ENCODE measurements at places on chromosomes 1 and 21.

GRCh38 chr1:73800376-73800775, 397.6 kb downstream of the LRRIQ3 start:
- no peak for DNase-seq

GRCh38 chr1:45254490-45254889, 48.1 kb upstream of the ZSWIM5 start:
- DNase-seq = no peak

- no peak for DNase-seq
Observed at GRCh38 chr1:17559615-17560419, 20.3 kb downstream of the ARHGEF10L start.

DNA sequence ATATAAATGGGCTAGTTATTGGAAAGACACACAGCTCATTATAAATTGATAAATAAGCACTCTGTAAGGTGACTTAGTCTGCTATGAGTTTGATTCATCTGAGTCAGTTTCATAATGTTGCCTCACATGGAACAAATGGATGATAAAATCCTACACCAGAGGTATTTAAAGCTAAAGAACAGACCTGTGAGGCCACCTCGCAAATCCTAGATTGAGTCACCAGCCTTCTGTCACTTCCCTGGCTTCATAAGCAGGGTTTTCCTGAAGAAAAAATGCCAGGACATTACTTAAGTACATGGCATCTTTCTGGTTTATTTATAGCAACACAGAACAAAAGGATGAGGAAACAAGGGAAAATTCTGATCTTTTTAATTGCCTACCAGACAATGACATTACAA, 18.4 kb downstream of the CD2 start:
- DNase-seq = no peak

DNA sequence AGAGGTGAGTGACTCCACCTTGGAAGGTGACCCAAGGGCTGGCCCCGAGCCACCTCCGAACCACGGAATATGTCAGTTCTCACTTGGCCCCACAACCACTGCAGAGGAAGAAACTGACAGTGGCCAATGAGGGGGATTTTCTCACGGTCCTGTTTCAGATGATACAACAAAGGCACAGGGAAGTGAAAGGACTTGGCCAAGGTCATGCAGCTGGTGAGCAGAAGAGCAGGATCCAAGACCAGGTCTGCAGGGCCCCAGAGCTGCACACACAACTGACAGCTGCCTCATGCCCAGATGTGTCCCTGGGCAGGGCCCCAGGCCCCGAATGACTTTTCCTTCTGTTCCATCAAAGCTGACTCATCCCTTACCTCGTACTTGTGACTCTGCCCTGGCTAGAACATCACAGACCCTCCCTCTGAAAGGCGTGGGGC, 25.8 kb upstream of the EVA1B start:
- DNase-seq = no peak

DNA sequence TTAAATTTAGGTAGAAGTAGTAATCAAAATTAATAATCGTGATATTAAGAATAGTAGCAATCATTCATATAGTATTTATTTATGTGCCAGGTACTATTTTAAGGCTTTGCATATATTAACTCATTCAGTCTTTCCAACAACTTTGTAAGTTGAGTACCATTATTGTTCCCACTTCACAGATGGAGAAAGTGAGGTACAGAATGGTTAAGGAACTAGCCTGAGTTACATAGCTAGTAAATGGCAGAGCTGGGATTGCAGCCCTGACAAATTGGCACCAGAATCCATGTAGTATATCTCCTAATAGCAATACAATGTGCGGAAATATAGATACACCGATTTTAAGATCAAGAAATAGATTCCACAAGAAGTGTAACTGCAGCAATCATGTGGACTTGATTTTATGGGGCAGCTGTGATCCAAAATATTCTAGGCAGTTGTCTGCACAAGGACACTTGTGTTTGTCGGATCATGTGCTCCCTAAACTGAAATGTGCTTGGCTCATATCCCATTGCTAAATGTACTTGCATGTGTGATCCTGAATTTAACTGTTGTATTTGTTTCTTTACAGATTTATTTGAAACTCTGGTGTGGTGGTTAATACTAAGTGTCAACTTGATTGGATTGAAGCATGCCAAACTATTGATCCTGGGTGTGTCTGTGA, 5.8 kb upstream of the GTF2B start:
- no peak for DNase-seq

DNA sequence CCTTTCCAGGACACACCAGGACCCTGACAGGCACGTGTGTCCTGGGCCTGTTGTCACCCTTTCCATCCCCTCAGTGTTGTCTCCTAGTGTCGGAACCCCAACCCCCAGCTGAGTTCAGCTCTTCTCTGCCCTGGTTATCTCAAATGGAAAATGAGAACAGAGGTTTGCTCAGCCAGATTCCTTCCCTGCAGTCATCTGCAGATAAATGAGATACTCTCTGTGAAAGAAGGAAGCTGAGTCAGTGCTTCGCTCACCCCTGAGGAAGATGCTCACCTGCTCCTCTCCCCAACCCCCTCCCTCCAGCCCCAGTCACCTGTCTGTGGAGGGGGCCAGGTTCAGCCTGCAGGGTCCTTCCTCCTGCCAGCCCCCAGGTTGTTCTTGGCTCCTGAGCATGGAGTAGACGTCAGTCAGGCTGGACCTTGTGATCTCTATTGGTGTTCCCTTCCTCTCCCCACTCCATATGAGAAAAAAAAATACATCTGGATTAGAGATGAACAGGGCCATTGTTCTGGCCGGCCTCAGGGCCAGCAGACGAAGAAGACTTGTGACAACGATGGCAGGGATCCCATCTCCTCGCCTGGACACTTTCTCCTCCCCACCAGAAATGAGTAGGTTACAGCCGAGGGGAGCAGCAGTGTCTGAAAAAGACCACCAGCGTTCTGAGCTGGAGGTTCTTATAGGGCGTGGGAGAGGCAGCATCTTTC, 20.9 kb downstream of the PHGDH start:
- no peak for DNase-seq

DNA sequence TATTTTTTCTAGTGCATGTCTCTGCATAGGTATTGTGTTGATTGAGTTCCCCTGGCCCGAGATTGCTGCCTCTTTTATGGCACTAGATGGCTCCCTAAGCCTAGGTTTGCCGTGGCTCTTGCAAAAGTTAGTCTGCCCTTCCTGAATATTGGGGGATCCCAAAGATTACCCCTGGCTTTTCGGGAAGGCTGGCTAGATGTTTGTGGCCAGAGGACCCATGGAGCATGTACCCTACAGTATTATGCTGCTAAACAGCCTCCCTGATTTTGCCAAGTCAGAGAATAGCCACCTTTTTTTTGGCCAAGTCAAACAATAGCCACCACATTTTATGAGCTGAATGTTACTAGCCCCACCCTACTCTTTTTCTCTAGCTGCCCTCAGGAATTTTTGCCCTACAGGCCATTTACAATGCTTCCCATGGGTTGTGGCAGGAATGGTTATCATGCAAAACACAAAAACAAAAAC, 343.2 kb downstream of the OLFM3 start:
- no peak for DNase-seq

GRCh38 chr21:36966066-36966820, at the start of gene HLCS:
Gene HLCS, minus strand, starts transcription at chr21:36966669. Its CDS starts 31 bp downstream, at chr21:36966638.
- peak; percentile 72 for DNase-seq

DNA sequence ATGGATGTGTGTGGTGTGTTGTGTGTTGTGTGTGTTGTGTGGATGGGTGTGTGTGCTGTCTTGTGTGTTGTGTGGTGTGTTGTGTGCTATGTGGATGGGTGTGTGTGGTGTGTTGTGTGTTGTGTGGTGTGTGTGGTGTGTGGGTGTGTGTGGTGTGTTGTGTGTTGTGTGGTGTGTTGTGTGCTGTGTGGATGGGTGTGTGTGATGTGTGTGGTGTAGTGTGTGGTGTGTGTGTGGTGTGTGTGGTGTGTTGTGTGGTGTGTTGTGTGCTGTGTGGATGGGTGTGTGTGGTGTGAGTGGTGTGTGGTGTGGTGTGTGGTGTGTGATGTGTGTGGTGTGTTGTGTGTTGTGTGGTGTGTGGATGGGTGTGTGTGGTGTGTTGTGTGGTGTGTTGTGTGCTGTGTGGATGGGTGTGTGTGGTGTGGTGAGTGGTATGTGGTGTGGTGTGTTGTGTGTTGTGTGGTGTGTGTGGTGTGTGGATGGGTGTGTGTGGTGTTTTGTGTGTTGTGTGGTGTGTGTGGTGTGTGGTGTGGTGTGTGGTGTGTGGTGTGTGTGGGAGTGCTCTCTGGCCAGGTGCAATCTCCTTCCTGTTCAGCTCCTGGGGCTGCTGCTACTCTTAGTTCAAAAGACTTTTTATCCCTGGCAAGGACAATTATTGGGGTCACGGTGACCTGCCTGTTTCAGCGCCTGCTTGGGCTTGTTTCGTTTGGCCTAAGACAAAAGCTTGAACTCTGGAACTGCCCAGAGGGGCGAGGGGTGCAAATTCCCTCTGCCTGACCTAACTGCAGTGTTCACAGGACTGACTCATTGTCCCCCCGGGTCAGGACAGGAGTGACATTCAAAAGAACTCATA, 101.1 kb downstream of the UBIAD1 start:
- DNase-seq = no peak

- DNase-seq = peak; percentile 65
Observed at GRCh38 chr1:8858888-8859706, 19.4 kb downstream of the ENO1 start.

GRCh38 chr1:180482425-180483275, 19.7 kb downstream of the ACBD6 start:
- DNase-seq = no peak

GRCh38 chr1:95049935-95050334, 22.8 kb downstream of the ALG14 start:
- no peak for DNase-seq

- peak; percentile 46 for DNase-seq
Observed at GRCh38 chr1:204377800-204378668, 18.3 kb upstream of the PLEKHA6 start.

DNA sequence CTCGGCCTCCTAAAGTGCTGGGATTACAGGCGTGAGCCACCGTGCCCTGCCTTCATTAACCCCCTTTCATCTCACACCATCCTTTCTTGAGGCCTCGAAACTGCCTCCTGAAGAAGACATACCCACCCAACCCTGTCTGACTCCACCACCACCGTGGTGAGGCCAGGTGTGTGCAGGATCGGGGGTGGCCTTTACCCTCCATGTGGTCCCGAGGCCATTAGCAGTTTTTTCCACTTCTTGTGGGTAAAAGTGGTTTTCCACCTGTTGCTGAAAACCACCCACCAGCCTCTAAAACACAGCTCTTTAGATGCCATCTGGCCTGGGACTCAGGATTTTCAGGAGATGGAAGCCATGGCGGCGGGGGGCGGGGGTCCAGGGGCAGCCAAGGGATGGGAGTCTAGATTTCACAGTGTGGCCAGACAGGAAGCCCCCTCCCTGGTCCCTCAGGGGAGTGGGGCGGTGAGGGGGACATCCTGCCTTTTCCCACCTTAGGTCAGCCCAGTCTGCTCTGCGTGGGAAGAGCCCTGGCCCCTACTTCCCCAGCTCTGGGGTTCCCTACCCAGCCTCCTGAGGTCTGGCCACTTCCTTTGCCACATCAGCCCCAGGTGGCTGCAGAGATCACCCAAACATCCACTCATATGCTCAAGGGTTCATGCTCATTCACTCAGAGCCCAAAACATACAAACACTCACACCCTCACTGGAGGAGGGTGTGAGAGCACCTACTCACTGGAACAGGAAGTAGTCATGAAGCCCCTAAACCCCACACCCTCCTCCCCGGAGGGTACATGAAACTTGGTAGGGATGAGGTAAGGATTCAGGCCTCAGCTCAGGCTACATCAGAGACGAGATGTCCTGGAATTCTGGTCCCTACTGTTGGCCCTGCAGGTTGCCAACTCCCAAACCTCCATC, 2.3 kb downstream of the FGR start:
- DNase-seq = peak; percentile 74

GRCh38 chr1:25568090-25568833, 24.9 kb downstream of the LDLRAP1 start:
- no peak for DNase-seq

DNA sequence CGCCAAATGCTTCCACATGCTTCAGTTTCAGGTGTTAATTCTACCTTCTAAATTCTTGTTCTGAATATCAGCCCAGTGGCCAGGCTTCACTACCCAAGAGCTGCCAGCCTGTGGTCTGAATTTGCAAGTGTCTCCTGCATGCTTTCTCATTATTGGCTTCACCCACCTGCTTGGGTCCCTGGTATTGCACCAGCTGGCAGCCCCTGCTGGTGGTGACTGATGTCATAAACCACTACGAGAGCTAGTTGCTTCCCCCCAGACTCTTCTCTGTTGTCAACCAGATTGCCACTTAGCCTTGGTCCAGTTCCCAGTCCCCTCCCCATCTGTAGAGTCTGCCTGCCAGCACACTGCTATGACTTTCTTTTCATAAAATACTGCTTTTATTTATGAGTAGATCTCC, 197.7 kb upstream of the DUSP10 start:
- DNase-seq = no peak

- DNase-seq = no peak
Observed at GRCh38 chr21:8998946-8999681, 1522.3 kb upstream of the TPTE start.

DNA sequence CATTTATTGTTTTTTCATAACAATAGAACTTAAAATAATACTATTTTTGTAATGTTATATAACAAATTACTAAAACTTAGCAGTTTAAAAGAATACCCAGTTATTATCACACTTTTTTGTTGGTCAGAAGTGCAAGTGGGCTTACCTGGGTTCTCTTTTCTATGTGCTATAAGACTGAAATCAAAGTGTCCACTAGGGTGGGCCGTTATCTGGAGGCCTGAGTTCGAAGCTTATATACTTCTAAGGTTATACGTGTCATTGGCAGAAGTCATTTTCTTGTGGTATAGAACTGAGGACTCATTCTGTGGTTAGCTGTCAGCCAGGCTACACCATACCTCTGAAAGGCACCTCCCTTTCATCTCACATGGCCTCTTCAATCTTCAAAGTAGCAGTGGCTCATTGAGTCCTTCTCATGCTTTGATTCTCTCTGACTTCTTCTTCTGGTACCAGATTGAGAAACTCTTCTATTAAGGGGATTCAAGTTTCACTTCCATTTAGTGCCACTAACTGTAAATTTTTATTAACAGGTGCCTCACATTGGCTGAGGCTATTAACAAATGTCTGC, 414.3 kb downstream of the AMY1C start:
- no peak for DNase-seq

- DNase-seq = no peak
Observed at GRCh38 chr1:41626146-41626545, 141.7 kb upstream of the EDN2 start.

GRCh38 chr1:153932156-153933131, 9.7 kb upstream of the GATAD2B start:
- no peak for DNase-seq

GRCh38 chr1:183783767-183784637, 20.9 kb upstream of the RGL1 start:
- DNase-seq = no peak

Measured in activated CD4-positive, alpha-beta T cell treated with anti-CD3 and anti-CD28 coated beads for 4 hours (primary cell).